ENCODE measurements at places on chromosomes 4 and X. TPM values are rescaled to one million over a fixed set of nuclear protein-coding genes. Genes with fewer than 3 reads are reported as not detected.

DNA sequence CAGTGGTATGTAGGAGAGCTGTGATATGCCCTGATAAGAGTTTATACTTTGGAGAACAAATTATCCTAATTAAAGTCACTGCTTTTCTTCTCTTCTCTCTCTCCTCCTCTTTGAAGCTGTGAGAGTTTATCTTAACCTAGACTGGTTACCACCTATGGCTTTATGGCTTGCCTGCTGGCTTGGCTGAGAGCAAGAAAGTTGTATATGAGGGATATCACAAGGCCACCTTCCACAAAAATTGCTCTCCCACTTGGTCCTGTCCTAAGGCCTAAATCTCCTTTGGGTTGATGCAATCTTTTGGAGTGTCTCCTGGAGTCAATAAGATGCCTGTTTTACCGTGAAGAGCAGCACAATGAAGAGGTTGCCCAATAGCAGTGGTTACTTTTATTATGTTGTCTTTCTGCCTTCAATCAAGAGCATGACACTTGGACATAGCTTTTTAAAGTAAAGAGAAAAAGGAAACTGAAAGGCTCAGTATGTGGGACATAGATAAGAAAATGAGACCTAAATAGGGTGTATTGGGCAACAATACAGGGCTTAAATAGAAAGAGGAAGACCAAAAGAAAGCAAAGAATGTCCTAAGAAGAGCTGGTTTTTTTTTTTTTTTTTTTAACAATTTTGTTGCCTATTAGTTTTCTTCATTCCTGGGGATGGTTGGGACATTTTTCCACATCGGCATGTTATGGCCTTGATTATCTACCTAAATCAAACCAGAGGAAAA lies 9.2 kb downstream of the GUCY1A1 start:
- no peak for DNase-seq

GRCh38 chr4:106978046-106978774 lies 57.9 kb downstream of the DKK2 start:
- no peak for DNase-seq

SOWAHD gene
- total RNA-seq, result 4.7 TPM

TRAPPC11 gene
- 33.8 TPM for total RNA-seq

GABRE gene
- total RNA-seq, result 85.0 TPM

SMARCA1 gene
- 28.8 TPM for total RNA-seq

SLBP gene
- total RNA-seq, result 26.4 TPM

- no peak for DNase-seq
Observed at GRCh38 chrX:108696690-108697089, 39.7 kb downstream of the IRS4 start.

GRCh38 chrX:136147315-136147901 lies at the start of gene FHL1:
Gene FHL1, plus strand, starts transcription at chrX:136147533.
- DNase-seq, result peak; percentile 46

DNA sequence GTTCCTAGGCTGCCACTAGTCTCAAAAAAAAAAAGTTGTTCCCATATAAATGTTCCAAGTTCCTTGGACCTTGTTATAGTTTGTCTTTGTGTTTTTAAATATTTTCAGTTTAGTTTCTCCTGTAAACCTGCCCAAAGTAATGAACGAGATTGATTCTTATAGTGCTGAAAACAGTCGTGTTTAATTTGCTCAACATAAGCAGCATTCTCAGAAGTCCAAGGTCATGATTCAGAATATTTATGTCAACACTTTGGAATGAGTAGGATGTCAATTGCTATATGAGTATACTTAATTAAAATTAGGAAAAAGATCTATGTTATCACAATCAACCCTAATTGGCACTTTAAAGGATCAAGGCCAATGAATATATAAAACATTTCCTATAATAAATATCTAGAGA lies 510.9 kb downstream of the PPP4R3C start:
- DNase-seq, result no peak

GABRG1 gene
- total RNA-seq, result 0.06 TPM

DNA sequence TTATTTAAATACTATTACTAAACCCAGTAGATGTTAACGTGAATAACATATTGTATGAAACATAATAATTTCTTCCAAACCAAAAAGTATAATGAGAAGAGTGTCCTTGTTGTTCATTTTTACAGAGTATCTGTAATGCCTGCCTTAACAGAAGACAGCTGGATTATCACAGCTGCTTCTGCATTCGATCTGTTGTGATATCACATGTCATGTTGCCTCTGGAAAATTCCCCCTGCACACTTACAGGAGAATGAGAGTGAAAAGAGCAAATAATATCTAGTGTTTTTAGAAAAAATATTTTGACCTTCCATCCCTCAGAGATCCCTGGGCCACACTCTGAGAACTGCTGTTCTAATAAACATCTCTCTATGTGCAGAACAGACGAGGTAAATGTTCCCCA lies 240.1 kb upstream of the NOCT start:
- DNase-seq, result no peak

KLB gene
- not detected for total RNA-seq

- DNase-seq, result no peak
Observed at GRCh38 chr4:65007841-65008439, 598.7 kb upstream of the TECRL start.

- no peak for DNase-seq
Observed at GRCh38 chr4:1982124-1983052, 26.4 kb downstream of the NELFA start.

DNA sequence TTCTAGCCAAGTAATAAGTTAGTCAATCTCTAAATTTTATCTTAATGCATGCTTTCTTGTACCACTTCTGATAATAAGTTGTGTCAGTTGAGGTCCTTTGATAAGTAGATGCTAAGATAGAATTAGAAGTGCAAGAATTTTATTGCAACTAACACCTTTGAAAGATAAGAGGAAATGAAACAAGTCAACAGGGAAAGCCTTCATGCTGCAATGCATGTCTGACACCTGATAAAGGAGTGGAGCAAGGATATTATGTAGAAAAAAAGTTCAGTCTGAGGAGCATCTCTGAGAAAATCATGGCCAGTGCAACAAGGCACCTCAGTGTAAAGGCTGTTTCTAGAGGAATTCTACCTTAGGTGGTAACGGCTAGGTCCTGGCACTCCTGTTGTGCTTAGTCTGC lies 210.7 kb upstream of the PPP1R2C start:
- DNase-seq, result no peak

DNA sequence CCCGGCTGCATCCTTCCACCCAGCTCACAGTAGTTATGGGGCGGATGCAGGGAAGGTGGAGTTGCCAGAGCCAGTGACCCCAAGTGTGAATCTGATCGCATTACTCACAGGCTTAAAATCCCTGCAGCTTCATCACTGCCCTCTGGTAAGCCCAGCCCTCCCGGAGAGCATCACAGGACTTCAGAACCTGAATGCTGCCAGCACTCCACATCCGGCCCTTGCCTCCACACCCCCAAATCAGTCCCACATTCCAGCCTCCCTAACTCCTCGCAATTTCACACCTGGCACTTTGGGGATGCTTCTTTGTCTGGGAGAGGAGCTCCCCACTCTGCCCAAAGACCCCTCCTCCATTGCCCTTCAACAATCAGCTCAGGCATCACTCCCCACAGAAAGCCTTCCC lies 15.6 kb downstream of the RASL11B start:
- DNase-seq, result no peak

FGF2 gene
- 11.9 TPM for total RNA-seq

- no peak for DNase-seq
Observed at GRCh38 chrX:17104433-17104832, 158.0 kb downstream of the REPS2 start.

PSMD10 gene
- 41.2 TPM for total RNA-seq

DNA sequence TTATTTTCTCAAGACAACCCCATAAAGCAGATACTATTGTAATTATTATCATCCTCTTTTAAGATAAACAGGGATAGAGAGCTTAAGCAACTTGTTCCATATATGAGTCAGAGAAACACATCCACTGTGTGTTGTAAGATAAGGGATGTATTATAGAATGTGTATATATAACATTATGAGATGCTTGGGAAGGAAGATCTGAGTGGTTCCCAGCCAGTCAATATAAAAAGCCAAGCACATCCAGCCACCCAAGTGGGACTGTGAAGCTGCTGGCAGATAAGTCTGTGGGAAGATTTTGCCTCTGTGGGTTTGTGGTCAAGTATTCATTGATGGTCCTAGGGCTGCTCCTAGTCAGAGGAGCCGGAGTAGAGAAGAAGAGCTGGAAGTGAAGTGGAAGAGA lies 16.5 kb upstream of the BMPR1B start:
- DNase-seq, result no peak

SOWAHB gene
- 11.7 TPM for total RNA-seq

TAF9B gene
- 17.1 TPM for total RNA-seq

DACH2 gene
- total RNA-seq, result not detected

EDA gene
- total RNA-seq, result 8.4 TPM

GRCh38 chr4:6710282-6710681 lies 617 bp upstream of the MRFAP1L1 start:
- DNase-seq, result no peak

PCSK1N gene
- total RNA-seq, result 21.3 TPM

DNA sequence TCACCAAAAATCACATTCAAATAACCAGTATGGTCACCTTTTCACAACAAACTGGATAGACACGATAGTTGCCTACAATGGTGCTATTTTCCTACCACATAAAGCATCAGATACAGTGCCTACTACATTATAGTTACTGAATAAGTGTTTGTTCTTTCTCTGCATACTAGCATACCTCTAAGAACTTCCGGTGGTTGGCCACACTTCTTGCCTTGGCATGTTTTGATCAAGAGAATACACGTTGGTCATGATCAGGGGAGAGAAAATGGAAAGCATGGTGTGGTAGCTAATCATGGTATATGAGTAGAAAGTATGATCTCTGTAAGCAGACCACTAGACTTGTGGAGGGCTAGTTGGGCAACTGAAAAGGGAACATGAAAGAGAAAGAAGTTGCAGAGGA lies 322.8 kb upstream of the DIAPH2 start:
- no peak for DNase-seq

DNA sequence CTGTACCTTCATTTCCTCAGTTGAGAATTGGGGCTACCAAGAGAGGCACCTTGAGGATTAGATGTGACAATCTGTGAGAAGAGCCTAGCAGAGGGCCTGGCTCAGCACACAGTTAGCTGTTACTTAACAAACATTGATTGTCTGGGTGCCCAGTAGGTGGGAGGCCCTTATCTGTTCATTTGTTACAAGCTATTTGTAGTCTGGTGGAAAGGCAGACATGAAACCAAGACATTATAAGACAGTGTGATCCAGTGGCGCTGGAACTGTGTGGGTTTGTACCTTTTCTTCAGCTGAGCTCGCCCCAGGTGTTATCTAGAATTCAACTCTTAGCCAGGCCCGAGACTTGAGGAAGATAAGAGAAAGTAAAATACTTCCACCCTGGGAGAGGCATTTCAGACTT lies 16.9 kb downstream of the AKAP4 start:
- DNase-seq, result no peak

DNA sequence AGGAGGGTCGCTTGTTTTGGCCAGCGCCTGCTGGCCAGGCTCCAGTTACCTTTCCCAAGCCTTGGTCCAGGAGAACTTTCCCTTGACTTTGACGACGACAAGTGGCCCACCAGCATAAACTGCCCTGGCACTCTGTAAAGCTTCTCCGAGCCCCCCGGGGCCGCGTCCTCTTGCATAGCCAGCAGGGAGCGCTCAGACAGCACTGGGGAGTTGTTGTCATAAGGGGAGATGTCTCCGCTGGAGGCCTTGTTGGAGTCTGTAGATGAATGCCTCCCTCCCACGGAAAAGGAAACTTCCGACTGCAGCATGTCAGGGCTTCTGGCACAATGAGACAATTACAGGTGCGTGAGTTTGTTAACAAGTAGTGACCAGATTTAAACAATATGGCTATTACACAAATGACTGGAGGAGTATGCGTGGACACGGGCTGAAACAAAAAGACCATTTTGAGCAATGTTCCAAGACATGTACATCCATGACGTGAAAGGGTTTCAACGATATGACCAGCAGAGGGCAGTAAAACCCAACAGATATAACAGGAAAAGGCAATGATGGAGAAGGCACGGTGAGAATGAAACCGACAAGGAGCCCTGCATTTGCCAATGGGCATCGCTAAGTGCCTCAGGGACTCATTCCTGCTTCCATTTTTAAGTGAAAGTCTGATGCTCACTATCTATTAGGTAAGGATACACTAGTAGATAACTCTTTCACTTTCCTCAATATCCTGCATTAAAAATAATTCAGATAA lies 33.0 kb downstream of the HCCS start:
- DNase-seq, result peak; percentile 79

DNA sequence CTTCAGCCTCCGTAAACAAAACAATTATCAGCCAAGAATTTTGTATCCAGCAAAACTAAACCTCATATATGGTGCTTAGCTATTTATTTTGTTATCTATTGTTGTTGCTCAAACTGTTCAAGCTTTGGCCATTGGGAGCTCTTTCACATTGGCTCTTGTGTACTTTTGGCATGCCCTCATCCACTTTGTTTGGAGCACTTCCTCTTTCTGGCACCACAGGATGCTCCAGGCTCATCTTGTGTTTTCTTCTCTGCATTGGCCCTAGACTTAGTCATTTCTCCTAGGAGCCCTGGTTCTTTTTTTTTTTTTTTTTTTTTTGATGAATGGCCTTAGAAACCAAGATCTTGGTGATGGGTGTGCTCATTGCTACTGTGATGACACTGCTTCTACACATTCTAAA lies 74.5 kb downstream of the DIPK2B start:
- DNase-seq, result no peak

CENPVL1 gene
- total RNA-seq, result 0.17 TPM

DNA sequence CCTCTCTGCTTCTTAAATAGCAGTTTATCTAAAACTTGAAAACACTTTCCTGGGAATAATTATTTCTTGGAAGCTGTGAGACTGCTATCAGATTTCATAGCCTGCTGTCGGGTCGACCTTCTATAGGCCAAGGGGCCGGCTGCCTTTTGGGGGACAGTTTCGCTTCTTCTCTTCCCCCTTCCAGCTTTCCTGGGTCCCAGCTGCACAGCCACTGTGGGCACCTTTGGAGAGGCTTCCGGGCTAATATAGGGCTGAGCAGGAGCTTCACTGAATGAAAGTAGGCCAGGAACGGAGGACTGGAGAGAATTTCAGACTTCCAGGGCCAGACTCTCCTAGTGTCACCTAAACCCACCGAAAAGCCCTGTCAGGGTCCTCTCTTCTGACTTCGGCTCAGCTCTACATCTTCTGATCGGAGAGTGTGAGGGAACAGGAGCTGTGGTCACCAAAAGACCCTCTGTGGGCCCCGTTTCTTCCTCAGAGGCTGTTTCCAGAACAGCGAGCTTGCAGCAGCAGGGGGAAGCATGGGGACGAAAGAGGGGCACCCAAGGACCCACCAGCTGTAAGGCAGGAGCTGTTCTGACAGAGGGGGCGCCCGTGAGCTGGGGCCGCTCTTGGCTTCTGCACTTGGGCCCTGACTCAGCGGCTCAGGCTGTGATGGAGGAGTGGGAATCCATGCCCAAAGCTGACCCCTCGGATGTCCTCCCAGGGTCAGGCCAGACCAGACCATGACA lies 620.6 kb downstream of the BCOR start:
- no peak for DNase-seq

MAP9 gene
- 20.4 TPM for total RNA-seq
